ENCODE measurements at places on chromosomes 13 and 19.

DNA sequence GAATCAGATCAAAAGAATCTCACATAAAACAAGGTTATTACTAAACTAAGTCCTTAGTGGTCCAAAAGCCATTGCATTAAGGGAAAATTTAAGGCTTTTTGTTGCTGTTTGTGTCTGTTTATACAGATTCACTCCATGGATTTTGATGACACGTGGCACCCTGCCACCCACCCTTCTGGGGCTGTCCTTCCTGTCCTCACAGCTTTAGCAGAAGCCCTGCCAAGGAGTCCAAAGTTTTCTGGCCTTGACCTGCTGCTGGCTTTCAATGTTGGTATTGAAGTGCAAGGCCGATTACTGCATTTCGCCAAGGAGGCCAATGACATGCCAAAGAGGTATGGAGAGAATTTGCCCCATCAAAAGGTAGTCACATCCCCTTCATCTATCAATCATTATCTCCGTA, 6.9 kb downstream of the ACOD1 start:
- DNase-seq = no peak

- no peak for DNase-seq
These were observed 37.2 kb downstream of the COL4A2 start for GRCh38 chr13:110344320-110344719.

- no peak for DNase-seq
These were observed 3.6 kb upstream of the HAS1 start for GRCh38 chr19:51727349-51727880.

GRCh38 chr19:49954092-49954829, 6.7 kb downstream of the SIGLEC11 start:
- no peak for DNase-seq

GRCh38 chr19:18440415-18440877, 2.5 kb upstream of the ISYNA1 start:
- DNase-seq = no peak

GRCh38 chr13:106723036-106723435, 155.1 kb upstream of the ARGLU1 start:
- DNase-seq = no peak

GRCh38 chr19:32201636-32202051, 143.8 kb upstream of the ZNF507 start:
- DNase-seq = no peak

GRCh38 chr13:30792285-30793000, 57.1 kb downstream of the ALOX5AP start:
- DNase-seq = no peak

GRCh38 chr13:67791047-67791446, 560.9 kb upstream of the PCDH9 start:
- no peak for DNase-seq

GRCh38 chr19:38388349-38389100, at the start of gene SPRED3:
Gene SPRED3, plus strand, starts transcription at chr19:38388697. Its CDS starts 1,606 bp downstream, at chr19:38390303.
- no peak for DNase-seq

DNA sequence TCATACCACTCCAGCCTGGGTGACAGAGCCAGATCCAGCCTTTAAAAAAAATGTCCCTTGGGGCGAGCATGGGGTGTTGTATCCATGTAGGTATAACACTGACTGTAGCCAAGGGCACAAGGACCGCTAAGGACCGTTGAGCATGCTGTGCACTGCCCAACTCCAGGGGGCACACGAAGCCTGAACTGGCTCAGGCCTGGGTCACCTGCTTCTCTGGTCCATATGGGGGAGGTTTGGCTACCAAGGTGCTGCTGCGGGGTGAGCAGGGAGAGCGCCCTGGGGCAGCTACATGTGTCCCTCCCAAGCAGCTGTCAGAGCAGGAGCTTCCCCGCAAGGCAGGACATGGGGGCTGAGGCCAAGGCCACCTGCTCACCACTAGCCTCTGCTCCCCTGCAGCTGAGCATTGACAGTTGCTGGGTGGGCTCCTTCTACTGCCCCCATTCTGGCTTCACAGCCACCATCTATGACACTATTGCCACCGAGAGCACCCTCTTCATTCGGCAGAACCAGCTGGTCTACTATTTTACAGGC, 16.3 kb downstream of the CATSPERG start:
- no peak for DNase-seq

- no peak for DNase-seq
These were observed 42.0 kb downstream of the LNX2 start for GRCh38 chr13:27578121-27579030.

GRCh38 chr13:112837371-112838037, 131.5 kb upstream of the MCF2L start:
- no peak for DNase-seq

DNA sequence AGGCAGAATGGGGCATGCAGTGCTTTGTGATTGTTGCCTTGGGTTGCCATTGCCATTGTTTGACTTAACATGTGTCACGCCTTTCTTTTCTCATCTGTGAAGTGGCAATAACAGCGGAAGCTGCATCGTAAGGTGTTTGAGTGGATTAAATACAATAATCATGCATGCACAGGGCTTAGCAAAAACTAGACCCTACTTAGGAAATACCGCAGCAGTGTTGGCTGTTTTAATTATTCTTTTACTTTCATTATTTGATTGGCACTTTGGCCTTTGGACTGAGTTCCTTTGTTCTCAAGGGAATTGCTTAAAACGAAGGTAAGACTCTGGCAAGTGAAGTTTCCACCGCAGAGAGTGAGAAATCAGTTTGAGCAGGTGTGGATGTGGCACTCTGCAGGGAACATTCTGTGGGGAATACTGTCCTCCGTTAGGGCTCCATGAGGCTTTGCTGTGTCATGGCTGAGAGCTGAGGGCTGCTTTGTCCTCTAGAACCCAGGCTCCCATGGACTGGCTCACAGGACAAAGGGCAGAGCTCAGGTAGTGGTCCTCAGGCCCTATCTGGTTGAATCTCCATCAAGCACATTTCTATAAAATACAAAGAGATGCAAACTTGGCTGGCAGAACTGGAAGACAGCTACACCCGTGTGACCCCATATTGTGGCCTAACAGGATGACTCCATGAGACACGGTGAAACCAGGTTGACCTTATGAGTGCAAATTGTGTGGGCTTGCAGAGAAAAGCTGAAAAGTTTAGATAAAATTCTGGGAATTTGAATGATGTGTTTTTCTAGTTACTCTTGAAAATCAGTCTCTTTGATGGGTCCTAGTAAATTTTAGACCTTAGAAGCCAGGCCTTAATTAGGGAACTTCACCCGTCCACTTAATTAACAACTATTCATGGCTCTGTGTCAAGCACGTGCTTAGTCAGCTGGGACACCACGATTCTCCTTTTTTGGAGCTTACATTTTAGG, 407.2 kb downstream of the KCNRG start:
- no peak for DNase-seq

- DNase-seq = no peak
These were observed 103.3 kb downstream of the DLEU7 start for GRCh38 chr13:50740052-50740741.

GRCh38 chr13:111394211-111394922, 73.9 kb downstream of the TEX29 start:
- no peak for DNase-seq

DNA sequence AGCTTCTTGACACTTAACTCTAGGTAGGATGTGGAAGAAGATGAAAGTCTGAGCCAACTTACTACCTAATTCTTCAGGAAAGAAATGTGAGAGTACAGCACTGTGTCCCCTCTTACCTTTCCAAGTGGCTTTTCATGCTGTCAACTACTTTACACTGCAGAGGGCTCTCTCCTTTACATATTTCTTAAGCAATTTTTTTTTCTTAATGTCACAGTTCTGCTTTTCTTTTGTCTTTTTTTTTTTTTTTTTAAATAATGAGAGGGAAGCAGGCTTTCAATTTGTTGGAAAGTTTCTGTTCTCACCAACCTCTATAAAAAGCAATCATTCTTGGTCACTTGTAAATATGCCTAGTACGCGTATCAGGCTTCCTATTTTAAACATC, 212.7 kb upstream of the MIR17HG start:
- no peak for DNase-seq

DNA sequence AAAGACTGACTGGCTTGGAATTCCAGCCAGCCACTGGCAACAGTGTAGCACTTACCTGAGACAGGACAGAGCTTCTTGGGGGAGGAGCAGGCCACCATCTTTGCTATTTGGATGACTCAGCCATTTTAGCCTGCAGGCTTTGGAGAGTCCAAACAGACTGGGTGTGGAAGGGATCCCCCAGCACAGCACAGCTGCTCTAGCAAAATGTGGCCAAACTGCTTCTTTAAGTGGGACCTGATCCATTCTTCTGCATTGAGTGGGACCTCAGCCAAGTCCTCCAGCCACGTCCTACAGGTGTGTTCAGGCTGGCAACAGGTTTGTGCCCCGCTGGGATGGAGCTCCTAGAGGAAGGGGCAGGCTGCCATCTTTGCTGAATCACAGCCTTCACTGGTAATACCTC, 80.0 kb downstream of the NDFIP2 start:
- no peak for DNase-seq

- no peak for DNase-seq
These were observed 146.3 kb upstream of the ZNF536 start for GRCh38 chr19:30225676-30226463.

DNA sequence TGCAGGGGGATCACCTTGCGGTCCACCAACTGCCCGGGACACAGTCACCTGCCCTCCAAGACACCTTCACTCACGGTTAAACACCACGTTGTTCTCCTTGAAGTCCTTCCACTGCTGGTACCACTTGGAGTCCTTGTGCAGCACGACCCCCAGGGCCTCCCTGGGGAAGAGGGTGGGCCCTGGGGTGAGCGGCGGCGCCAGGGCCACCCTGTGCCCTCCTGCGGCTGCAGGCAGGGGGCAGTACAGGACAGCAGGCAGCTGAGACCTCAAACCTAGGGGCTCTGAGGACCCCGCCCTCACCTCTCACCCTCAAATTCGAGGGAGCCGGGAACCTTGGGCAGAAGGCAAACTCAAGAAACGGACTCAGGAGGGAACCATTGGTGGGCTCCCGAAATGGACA, 7.5 kb upstream of the CTXN1 start:
- DNase-seq = no peak

DNA sequence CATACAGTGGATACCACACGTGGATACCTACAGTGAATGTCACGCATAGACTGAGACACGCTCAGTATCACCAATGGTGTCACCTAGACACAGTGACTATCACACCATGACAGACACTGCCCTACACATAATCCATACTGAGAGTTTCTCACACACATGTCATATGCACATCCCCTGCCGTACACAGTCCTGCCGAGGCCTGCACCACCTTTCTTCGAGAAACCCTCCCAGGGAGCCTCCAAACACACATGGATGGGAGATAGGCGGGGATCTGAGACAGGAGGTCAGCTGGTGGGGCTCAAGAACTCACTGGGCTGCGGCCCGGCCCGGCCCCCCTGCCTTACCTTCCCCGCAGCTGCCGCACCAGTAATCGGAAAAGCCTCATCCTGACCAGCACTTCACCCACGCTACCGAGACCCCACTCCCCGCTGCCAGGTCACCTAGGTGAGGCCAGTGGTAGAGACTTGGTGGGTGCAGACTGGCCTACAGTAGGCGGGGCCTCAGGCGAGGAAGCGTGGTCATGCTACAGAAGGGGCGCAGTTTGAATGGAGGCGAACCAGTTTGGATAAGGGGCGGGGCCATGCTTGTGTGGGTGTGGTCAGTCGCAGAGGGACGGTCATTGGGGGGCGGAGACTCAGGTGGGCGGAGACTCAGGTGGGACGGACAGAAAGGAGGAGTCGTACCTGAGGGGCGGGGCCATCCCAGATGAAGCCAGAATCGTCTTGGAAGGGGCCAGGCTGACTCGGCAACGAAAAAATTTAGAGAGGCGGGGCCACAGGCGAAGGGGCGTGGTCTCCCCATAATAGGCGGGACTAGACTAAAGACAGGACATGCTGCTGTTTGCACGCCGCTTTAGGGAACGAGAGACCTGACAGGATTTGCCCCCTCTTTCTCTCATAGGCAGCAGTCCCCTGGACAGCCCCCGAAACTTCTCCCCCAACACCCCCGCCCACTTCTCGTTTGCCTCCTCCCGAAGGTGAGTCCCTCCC, 2.1 kb downstream of the MAST1 start:
- DNase-seq = no peak

DNA sequence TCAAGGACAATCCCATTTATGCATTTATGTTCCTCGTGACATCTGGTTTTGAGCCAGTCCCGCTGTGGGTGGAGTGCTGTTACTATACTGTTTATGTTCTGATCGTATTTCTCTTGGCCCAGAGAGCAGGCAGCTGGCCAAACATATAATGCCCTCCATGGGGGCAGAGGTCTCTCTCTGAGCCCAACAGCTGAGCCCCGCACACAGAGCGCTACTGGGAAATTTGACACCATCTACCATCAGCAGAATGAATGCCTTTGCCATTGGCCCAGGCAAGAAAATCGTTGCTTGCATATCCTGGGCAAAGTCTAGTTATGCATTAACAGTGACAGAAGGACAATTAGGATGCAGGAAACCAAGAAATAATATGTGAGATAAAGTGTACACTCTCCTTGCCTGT, 126.8 kb upstream of the CACNA1A start:
- DNase-seq = no peak

DNA sequence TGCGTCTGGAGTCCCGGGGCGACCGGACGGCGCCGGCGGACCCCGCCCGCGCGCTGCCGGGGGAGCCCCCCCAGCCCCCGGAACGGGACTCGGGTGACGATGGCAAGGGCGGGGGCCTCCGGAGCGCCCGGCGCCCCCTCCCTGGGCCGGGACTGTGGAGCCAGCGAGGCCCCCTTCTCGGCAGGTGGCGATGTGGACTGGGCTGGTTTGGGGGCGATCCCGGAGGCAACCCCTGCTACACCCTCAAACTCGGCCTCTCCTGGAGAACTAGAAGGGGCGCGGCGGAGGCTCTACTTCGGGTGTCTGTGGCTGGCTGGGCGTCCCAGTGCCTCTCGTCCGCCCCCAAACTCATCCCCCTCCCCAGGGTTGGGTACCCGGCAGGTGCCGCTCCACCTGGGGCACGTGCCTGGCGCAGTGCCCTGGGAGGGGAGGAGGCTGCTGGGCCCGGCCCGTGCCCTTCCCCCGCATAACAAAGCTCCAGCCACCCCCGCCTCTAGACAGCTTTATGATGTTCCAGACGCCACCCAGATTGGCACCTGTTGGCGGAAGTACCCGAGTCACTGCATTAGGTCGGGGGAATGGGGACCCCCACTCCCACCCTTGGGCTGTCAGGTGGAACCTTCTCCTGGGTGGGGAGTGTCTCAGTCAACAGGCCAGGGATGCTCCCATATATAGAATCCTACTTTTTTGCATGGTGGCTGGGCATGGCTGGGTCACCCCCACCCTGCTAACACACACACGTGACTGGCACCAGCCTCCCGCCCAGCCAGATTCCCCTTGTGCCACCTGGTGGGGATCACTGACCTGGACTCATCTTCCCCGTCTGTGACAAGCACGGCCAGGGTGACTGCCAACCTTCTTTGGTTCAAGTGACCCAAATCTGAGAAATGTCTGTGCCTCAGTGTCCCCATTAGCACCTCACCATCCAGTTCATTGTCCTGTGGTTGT, 722 bp downstream of the PKN1 start:
- DNase-seq = no peak

GRCh38 chr19:39138221-39139211, 12.9 kb downstream of the PAK4 start:
- DNase-seq = no peak
